ENCODE measurements at places on chromosomes 3 and 15. TPM values are rescaled to one million over a fixed set of nuclear protein-coding genes. Genes with fewer than 3 reads are reported as not detected.

Gene GOLGA8B
- total RNA-seq: 24.2 TPM

Gene GHRL
- not detected for total RNA-seq

Gene DNAJC19
- total RNA-seq: 51.8 TPM

Gene GLDN
- total RNA-seq: 1.9 TPM

Gene MESP1
- total RNA-seq: not detected

DNA sequence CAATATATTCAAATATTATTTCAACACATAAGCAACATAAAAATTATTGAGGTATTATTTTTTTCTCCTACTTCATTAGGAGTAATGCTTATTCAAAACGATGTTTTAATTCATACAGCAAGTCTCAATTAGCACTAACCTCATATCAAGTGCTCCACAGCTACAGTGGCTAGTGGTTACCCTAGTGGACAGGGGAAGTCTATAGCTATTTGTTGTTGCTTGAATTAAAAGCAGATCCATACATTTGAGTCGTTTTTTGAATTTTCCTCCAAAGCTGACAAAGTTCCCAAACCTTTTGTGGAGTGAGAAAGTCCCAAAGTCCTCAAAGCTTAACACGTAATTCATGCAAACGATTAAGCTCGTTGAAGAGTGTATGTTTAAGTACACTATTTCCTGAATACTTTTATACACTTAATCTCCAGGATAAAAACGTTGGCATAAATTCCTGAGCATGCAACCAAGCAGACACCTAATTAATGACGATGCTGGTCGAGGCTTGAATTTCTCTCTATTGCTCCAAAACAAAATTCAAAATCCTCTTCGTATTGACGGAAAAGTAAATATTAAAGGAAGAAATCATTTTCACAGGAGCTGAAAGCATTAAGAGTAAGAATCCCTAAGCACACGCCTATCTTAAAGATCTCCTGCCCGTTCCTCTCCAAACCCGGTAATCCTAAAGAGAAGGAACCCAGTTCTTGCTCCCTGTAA, 985 bp downstream of the VPS13C start:
- no peak for DNase-seq

DNA sequence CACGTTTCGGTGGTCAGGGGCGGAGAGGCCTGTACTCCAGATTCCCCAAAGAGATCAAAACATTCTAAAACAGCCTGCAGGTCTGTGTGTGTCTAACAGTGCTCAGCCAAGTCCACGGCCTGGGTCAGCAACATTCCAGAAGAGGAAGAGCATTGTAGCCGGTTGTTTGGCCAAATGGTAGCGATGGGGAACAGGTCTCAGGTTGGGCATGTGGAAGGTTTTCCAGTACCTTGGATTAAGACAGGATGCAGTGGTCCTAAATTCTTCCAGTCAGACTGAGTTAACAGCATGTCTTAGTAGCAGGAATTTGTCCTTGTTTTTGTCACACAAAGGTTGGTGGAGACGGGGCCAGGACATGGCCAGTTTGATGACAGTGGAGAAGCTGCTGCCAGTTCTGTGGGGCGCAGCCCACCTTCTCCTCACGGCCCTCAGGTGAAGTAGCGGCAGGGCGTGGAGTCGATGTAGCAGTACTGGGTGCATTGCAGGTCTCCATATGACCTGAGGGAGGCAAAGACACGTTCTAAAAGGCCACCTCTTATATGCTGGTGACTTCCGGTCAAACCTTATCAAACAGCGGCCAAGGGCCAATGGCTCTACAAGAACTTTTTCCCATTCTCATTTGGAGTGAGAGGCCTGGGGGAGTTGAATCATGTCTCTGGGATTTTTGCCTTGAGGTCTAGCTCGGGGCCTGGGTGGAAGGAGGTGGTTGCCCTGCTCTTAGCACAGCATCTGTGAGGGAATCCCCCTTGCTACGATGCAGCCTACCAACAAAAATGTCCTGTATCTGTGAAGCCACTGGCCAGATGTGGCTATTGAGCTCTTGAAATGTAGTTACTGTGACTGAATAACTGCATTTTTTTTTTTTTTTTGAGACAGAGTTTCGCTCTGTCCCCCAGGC, 24.1 kb downstream of the EAF1 start:
- no peak for DNase-seq

DNA sequence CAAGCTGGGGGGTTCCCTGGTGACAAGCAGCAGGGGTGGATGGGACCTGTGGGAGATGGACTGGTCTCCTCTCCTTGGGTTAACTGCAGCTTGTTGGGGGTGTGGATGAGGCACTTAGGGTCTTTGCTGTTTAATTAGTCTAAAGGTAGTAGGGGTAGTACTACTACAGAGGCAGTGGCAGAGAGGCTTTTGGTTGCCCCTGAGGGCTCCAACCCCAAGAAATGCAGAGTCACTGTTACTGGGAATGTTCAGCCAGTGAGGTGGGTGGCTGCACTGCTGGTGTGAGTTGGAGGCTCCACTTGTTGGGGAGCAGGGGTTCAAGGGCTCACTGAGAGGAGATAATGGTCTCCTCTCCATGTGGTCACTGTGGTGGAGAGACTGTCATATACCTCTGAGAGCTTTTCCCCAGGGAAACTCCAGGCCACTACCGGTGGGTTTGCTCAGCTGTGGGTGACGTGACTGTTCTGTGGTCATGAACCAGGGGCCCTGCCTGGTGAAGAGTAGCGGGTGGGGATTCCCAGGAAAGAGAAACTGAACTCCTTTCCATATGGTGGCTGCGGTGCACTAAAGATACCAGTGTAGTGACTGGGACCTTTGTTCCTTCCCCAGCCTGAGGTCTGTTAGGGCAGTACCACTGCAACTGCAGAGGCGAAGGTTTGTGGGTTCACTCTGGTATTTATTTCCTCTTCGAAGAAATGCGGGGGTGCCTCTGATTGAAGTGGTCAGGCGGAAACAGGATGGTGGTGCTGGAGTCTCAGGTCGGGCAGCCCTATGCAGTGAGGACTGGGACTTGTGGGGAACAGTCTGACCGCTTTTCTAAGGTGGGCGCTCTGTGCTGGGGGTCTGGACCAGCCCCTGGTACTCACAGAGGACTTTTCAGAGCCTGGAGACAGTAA, 68.9 kb upstream of the TNFSF10 start:
- DNase-seq: no peak

DNA sequence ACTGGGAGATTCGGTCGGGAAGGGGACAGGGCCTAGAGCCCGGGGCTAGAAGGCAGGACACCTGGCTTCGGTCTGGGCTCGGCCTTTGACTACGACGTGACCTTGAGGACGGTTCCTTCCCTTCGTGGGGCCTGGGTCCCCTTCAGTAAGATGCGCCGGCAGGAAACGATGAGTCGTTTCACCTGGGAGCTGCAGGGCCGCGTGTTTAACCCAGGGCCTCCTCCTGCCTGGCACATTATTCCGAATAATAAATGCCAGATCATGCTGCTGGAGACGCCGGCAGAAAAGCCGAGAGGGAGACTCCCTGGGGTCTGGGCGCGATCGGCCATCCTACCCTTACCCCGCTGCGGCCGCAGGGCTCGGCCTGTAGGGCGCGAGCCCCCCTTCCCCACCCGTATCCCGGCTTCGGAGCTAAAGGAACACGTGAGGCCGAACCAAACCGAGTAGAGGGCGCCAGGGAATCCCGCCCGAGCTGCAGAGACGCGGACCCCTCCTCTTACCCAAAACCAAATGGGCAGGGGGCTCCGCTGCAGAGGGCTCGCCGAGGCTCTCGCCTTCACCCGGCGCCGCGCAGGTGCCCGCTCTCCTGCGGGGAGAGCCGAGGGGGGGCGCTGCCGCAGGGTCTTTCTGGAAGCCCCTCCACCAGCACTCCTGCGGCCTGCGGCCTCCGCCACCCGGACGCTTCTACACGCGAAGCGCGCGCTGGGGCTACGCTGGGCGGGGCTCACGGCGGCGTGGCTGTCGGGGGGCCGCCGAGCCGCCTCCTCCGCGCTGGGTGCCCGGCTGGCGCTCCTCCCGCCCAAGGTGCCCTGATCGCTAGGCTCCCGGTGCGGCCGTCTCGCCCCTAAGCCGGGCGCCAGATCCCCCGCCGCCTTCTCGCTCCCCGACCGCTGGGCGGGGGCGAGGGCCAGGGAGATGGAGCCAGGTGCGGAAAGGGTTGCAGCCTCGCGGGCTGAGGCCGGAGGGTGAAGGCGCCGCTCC, at the start of gene BDH1:
BDH1 (minus strand) TSS at position 688 of the 981 bp plus-strand sequence. CDS start 9,525 bp downstream, outside the sequence.
- no peak for DNase-seq

DNA sequence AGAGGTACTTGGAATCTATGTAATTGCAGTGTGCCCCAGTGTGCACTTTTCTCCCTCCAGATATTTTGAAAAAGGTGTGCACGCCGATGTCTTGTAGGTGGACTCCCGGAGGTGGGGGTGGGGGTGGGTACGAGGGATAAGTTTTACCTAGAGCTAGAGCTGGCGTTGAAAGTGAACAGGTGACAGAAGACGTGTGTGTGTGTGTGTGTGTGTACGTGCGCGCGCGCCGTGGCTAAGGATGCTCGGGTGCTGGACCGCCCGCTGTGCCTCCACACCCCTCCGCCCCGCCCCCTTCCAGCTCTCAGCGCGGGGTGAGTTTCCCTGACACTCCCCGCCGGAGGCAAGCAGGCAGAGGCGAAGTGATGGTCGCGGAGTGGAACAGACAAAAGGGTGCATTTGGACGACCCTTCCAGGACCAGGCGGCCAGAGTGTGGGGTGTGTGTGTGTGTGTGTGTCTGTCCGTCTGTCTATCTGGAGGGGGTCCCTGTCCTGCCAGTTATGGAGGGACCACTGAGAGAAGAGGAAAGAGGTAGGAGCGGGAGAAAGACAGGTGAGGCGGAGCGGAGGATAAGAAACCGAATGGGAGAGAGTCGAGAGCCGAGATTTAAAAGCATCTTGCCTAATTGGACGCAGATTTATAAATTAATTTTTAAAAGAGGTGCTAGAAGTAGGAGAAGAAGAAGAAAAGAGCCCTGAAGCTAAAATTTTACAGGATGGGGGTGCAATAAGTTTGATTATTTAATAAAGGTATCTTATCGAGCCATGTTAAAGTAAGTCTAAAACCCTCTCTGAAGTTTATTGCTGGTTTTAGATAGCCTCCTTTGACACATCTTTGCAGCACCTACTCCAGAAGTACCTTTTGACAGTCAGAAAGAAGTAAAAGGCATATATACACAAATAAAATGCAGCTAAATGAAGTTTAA, 335.8 kb upstream of the THRB start:
- DNase-seq: no peak

GRCh38 chr15:57509965-57510364, 81.7 kb upstream of the MYZAP start:
- no peak for DNase-seq

DNA sequence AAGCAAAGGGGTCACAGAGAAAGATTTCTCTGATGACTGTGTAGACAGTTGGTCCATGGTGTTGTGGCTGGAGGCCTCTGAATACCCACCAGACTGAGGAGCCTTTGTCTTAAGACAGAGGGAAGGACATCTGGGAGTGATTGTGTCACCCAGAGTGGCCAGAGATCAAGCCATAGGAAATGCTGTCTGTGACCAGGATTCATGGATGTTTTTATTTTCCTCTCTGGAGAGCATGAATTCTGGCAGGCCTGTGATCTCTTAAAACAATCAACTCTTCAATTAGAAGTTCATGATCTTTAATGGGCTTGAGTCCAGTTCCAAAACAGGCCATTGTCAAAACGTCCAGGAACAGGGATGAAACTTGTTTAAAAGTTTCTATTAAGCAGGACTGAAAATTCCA, 198.9 kb upstream of the CTDSPL start:
- DNase-seq: no peak

DNA sequence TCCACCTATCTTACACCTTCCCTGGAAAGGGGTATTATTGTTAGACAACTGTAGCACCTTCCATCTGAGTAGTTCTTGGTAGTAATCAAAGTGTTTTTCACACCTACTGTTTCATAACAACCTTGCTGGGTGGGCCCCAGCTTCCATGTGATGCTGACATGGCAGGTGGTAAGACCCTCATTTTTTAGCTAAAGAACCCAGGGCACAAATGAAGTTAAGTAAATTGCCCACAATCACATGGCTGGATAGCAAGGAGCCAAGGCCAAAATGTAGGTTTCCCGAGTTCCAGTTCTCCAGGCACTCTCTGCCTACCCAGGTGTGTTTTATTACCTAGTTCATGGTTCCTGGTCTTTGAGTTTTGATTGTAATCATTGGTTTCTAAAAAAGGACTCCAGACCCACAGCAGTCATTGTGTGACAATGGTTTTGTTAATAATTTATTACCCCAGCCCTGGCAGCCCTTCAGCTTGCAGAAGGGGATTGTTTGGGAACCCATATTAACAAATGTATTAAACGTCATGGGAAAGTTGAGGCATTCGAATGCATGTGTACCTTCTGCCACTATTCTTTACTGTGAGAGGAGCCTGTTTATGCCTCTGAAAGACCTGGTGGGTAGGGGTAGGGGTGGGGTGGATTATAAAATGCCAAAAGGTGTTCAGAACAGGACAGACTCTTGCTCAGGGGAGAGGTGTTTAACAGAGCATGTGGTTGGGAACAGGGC, 222.2 kb upstream of the BHLHE40 start:
- no peak for DNase-seq

DNA sequence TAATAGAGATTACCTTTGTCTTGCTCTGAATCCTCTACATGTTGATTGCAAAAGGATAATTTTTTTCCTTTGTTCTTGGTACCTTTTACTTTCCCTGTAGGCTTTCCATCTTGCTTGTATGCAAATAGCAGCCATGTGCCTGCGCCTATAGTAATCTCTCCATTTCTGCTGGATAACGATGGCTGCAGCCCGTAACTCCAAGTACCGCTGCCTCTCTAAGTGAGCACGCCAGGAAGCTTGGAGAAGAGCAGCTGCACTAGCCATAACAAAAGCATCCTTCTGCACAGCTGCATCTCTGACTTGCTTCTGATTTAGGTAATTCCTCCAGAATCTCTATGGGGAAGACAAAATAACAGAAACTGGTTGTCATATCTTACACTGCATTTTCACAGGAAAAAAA, 89.3 kb downstream of the NR2E3 start:
- DNase-seq: no peak

DNA sequence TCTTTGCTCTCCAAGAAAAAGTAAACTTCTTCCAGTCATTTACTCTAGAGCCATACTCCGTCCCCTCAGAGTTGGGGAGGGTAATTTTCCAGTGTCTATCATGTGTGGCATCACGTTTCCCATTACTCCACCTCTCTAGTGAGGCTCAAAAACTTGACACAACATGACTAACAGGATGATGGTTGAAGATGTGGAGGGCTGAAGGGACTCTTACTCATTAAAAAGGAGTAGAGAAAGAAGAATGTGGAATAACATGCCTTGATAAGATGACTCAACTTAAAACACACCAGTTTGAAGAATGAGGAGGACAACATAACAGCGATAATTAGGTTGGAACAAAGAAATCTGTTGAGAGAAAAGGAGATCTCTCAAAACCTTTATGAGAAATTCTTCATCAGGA, 894.3 kb downstream of the OTOL1 start:
- no peak for DNase-seq

DNA sequence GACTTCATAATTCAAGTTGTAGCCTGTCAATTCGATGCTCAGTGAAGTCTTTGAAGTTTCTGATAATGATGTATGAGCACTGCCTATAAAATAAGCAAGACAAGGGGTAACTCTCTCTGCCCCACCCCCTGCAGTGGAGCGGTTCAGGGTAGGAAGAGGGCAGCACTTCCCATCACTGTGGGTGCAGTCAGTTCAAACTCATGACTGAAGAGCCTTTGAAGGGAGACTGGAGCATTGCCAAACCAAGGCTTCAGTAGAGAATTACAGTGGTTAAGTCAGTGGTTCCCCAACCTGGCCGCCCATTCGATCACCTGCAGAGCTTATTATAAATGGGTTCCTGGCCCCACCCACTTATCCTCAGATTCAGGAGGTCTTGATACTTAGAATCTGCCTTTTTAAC, 190.6 kb downstream of the SHQ1 start:
- DNase-seq: no peak
